ENCODE measurements at places on chromosomes 3 and 15.
A peak's percentile ranks its signal among the peaks of the same experiment; 100 is the strongest.

- peak; percentile 64 for DNase-seq
Measured at GRCh38 chr3:125443923-125444322, 68.8 kb upstream of the ZNF148 start.

DNA sequence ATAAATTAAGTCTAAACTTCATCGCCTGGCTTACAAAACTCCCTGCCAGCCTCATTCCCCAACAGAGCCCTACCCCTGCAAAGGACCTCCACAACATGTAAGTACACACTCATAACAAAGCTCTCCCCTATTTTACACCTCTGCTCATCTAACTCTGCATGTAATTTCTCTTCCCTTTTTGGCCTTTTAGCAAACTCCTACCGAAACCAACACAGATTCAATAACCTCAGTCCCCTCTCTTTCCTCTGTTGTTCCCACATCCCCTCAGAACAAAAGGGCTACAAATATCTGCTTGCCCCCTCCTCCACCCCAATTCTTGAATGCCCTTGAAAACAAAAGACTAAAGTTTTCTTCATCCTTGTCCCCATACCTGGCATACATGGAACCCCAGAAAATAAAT is 662 bp downstream of the UBL7 start:
- no peak for DNase-seq

GRCh38 chr15:63950911-63951481 is 95.3 kb downstream of the DAPK2 start:
- DNase-seq, result peak; percentile 48

- DNase-seq, result no peak
Measured at GRCh38 chr3:64895106-64895990, 207.5 kb upstream of the ADAMTS9 start.

GRCh38 chr3:15633766-15634598 is 32.4 kb downstream of the BTD start:
- no peak for DNase-seq

DNA sequence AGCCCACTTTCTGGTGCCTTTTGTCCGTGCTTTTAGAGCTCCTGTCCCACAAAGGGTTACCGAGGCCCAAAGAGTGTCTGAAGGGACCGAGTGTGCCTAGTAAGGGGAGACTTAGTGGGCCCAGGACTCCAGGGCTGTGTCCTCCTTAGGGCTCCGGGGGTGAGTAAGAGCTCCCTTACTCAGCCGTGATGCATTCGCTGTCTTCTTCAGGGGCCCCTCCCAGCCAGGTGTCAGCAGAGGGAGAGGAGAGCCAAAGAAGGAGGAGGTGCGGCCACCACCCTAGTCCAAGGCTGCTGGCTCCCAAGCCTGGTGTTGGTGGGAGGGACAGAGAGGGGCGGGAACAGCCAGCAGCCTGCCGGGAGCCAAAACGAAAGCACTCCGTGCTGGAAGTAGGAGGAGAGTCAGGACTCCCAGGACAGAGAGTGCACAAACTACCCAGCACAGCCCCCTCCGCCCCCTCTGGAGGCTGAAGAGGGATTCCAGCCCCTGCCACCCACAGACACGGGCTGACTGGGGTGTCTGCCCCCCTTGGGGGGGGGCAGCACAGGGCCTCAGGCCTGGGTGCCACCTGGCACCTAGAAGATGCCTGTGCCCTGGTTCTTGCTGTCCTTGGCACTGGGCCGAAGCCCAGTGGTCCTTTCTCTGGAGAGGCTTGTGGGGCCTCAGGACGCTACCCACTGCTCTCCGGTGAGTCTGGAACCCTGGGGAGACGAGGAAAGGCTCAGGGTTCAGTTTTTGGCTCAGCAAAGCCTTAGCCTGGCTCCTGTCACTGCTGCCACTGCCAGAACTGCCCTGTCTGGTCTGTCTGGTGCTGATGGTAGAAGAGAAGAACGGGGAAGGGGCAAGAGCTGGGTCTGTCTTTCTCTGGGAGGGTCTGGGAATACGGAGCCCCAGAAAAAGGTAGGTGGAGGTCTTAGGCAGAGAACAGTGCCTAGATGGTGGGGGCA is at the start of gene IL17RC:
IL17RC (plus strand) TSS at position 365 of the 947 bp plus-strand sequence; CDS start at position 583, 218 bp downstream.
- peak; percentile 39 for DNase-seq

DNA sequence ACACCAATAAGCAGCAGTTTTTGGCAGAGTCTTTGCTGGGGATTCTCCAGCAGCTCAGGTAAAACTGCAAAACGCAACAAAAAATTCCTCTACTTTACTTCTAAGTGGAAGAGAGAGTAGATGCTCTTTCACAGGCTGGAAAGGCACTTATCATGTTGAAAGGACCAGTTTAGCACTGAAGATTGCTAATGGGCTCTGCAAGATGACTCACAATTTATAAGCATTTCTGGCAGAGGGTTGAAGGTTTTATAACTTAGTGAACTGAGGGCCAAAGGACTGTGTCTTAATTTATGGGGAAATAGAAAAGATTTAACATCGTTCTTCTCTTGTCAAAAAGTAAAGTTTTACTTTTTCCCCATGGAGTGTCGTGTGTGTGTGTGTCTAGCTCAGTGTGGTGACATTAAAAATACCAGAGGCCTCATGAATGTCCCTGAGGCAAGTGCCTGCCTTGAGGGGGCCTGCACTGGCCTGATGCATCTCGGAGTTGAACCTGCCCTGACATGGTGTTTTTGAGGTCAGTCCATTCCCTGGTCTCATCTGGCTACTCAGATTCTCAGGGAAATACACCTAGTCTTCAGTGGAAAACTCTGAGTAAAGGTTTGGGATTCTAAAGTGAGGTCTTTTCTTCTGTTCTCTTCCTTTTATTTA is 1092.0 kb downstream of the NAALADL2 start:
- DNase-seq, result peak; percentile 18

DNA sequence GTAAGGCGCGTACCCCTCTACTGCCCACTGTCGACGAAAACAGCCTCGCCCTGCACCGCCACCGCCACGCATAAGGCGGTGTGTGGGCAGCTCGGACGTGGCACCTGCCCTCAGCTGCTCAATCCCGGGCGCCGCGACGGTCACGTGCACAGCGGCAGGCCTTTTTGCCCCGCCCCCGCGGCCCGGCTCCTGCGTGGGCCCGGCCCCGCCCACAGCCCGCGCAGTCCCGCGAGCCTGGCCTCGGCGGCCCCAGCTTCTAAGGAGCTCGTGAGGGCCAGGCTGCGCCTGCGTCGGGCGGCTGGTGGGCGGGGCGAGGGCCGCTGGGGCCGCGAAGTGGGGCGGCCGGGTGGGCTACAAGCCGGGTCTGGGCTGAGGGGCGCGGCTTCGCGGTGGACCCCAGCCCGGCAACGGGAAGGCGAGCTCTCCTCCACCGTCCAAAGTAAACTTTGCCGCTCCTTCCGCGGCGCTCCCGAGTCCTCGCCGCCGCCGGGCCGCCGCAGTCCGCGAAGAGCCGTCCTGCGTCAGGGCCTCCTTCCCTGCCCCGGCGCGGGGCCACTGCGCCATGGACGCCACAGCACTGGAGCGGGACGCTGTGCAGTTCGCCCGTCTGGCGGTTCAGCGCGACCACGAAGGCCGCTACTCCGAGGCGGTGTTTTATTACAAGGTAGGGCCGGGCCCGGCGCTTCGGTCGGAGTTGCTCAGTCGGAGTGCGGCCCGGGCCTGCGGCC is at the start of gene CAPN7:
CAPN7 (plus strand) TSS at position 313 of the 728 bp plus-strand sequence; CDS start at position 563, 250 bp downstream.
- DNase-seq, result peak; percentile 83

DNA sequence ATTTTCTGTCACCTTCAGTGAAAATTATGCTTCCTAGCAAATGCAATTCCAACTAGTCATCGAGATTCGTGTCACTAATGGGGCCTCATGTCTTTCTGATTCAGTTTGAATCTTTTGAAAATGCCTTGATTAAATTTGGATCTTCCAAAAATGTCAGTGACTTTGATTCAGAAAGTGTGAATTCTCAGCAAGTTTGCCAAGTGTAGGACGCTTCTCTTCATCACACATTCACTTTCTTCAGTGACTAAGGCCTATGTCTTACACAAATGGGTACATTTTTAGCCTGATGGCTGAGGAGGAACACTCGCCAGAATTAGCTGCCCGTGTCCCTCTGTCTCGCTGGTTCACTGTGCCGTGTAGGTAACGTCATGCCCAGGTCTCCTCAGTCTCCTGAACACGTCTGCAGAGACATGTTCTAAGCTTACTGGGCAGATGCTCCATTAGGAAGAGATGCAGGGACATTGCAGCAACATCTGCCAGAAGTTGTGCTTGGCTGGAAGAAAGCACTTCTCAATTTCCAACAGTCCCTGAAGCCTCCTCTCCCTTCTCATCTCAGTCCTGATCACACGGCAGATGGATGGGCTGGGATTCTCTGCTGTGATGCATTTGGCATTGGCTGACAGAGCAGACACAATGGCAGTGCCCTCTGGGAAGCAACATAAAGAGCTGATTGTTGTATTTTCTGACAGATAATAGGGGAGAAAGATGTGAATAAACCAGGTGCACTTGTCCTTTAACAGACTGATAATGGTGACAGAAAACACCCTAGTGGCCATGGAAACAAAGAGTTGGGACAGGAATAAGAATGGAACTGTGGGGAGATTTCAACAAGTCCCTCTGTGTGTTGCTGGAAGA is 29.1 kb upstream of the LYZL4 start:
- no peak for DNase-seq

GRCh38 chr15:70879401-70879800 is 12.8 kb downstream of the THAP10 start:
- peak; percentile 68 for DNase-seq

GRCh38 chr15:86935841-86936240 is 856.2 kb downstream of the AGBL1 start:
- DNase-seq, result no peak

- DNase-seq, result no peak
Measured at GRCh38 chr3:97510795-97511194, 253.8 kb upstream of the ARL6 start.

DNA sequence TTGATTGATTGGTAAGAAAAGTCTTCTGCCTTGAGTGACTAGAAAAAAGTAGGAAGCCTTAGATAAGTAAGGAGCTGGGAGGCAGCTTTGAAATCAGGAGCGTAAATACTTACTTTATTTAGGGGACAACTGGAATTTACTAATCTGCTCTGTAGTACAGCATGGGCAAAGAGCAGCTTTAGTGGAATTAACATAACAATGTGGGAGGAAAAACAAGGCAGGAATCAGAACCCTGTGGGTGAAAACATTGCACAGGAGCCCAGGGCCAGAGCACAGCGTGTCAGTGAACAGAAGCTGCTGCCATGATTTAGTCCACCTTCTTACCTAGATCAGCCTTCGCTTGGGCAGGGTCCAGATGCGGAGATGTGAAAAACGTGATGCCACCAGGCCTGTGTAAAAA is 14.6 kb downstream of the FMN1 start:
- no peak for DNase-seq

DNA sequence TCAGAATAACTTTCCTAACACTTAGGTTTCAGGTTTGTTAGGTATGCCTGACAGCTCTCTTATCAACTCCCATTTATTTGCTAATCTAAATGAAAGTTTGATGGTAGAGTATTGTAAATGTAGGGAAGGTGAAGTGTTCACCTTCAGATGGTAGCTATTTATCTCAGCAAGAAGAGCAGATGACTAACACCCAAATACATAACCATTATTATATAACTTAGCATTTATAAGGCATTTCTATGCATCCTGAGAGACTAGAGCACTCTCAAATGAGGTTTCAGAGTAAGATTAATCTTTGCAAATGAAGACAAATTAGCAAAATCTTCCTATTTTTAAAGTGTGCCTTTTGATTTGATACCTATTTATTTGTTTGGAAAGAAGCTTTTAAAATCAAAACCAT is 143.8 kb downstream of the IGF1R start:
- DNase-seq, result no peak

GRCh38 chr3:195114786-195115599 is 156.0 kb downstream of the XXYLT1 start:
- DNase-seq, result no peak

DNA sequence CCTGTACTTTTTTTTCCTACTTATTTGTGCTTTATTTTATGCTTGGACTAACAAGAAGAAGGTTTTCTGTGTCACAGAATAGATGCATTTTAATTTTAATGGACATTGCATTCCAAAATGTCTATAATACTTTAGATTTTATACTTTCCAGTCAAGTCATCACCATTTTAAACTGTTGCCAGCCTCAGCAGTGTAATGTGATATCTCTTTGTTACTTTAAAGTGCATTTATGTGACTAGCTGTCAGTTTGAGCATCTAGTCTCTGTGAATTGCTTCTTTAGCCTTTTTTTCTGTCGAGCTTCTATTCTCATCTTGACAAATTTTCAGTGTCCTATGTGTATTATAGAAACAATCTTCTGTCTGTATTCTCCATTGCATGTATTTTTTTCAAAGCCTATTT is 511.4 kb upstream of the CBLB start:
- no peak for DNase-seq

GRCh38 chr3:156751461-156752025 is 74.6 kb upstream of the LEKR1 start:
- DNase-seq, result peak; percentile 51

DNA sequence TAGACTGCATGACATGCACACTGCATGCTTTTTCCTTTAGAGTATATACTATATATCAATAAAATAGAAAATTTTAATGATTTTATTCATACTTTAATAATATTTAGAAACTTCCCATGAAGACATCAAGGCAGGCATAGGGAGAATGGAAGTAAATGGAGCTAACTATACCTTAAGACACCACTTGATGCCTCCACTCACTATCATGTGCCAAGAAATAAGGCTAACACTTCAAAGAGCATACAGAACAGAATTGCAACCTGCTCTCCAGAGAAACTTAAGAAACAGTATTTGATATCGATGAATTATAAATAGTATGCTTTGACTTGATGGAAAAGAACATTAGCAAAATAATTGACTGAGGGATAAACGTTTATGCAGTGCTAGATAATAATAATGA is 192.6 kb upstream of the MBNL1 start:
- no peak for DNase-seq

DNA sequence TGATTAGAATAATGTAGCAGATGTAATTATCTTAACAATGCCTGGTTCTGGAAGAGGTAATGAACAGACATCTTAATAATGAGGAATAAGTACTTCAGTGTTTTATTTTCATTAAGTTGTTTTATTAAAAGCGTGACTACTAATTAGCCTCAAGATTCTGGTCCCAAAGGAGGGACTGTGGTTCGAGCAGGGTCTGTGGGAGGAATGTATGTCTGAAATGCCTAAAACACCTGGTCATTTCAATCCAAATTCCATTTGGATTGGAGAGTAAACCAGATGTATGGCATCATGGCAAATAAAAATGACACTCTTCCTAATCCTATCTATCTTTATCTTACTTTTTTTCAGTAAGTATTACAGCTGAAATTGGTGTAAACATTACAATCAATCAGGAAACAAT is 243.2 kb downstream of the PDZRN3 start:
- no peak for DNase-seq

- DNase-seq, result peak; percentile 69
Measured at GRCh38 chr3:159458010-159458409, 530.6 kb upstream of the IL12A start.

GRCh38 chr3:142910280-142910679 is 21.4 kb upstream of the PCOLCE2 start:
- no peak for DNase-seq

DNA sequence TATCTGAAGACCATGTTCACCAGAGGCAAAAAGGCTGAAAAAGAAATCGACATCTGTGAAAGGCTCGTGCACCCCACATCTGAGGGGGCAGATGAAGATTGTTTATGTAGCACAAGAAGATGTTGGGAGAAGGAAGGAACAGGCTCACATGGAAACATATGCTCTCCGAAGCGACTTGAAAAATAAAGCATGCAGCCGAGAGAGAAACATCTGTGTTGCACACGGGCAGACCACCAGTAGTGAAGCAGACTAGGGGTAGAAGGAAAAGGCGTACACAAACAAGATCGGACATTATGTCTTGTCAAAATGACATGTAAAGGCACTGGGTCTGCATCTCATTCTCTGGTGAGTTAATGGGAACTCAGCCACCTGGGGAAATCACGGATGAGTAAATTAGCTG is 356.5 kb downstream of the ZIC4 start:
- no peak for DNase-seq

GRCh38 chr3:9351709-9352126 is 11.1 kb upstream of the THUMPD3 start:
- DNase-seq, result no peak
